ENCODE measurements at places on chromosomes 4 and X.

DNA sequence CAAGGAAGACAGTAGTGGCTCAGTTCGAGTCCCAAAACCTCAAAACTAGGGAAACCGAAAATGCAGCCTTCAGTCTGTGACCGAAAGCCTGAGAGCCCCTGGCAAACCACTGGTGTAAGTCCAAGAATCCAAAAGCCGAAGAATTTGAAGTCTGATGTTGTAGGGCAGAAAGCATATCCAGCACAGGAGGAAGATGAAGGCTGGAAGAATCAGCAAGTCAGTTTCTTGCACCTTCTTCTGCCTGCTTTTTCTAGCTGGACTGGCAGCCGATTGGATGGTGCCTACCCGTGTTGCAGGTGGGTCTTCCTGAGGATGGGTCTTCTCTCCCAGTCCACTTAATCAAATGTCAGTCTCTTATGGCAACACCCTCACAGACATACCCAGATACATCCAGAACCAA lies 95.0 kb downstream of the STK32B start:
- no peak for DNase-seq

DNA sequence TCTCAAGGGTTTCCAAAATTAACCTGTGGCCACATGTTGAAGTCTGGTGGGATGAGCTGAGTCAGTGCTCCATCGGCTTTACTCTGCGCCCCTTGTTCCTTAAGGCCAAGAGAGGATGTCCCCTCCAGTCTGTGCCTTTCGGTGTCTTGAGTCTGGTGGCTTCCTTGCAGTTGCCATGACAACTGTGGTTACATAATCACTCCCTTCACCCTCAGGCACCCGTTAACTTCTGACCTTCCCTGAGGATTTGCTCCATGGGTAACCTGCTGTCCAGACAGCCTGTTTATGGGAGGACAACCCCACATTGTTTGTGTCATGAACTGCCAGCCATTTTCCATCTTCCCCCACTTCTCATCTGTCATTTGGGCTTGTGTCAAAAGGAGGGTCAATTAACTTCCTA lies 401.1 kb upstream of the LCORL start:
- DNase-seq = no peak

- no peak for DNase-seq
Observed at GRCh38 chrX:21725496-21725895, 32.4 kb downstream of the SMPX start.

- no peak for DNase-seq
Observed at GRCh38 chr4:148204171-148204570, 238.0 kb downstream of the NR3C2 start.

Measured in breast epithelium (tissue), 4 donors.